ENCODE measurements at places on chromosomes 7 and 10.

- DNase-seq, result no peak
Observed at GRCh38 chr7:22442882-22443369, 57.1 kb downstream of the STEAP1B start.

DNA sequence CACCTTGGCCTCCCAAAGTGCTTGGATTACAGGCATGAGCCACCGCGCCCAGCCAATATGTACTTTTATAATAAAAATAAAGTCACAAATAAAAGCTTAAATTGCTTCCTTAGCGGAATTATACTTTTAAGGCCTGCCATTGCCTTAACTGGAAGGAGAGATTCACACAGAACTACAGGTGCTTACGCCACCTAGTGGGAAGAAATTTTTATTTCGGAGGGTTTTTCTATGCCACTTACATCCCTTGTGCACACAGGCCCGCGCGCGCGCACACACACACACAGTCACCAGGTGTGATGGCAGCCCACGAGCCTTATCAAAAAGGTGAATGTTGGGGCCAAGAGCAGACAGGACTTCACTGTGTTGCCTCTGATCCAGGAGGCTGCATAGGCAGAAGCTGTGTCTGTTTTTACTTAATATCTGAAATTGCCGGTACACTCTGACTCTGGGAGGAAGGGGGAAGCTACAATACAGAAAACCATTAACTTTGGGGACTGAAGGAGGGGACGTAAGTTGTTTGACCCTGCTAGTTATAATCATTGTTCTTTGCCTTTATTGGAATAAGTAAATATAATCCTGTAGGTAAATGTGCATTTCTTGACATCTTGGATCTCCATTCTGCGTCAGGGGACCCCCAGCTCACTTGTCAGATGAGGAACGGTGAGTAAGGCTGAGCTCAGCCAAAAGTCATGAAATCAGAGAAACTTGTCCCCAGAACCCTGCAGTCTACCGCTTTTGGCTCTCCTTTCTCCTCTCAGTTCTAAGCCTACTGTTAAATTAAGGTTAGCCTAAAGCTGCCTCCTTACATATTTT lies 87.1 kb downstream of the SLC16A9 start:
- DNase-seq, result peak; percentile 53

DNA sequence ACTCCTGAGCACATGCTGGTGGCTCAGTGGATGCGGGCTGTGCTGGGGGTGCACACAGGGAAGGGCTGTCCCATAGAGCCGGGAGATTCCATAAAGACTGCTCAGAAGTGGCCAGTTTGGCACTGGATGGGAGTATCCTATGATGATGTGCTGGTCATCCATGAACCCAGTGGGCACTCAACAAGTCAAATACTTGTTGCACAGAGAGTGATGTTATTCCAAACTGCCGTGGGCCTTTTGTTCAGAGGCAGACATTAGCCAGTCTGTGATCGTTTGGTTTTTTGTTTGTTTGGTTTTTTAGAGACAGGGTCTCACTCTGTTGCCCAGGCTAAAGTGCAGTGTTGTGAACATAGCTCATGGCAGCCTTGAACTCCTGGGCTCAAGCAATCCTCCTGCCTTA lies 30.9 kb upstream of the SAMD8 start:
- no peak for DNase-seq

- DNase-seq, result no peak
Observed at GRCh38 chr10:74035303-74035702, 37.4 kb downstream of the VCL start.

- no peak for DNase-seq
Observed at GRCh38 chr7:138478499-138478908, 18.4 kb downstream of the TRIM24 start.

DNA sequence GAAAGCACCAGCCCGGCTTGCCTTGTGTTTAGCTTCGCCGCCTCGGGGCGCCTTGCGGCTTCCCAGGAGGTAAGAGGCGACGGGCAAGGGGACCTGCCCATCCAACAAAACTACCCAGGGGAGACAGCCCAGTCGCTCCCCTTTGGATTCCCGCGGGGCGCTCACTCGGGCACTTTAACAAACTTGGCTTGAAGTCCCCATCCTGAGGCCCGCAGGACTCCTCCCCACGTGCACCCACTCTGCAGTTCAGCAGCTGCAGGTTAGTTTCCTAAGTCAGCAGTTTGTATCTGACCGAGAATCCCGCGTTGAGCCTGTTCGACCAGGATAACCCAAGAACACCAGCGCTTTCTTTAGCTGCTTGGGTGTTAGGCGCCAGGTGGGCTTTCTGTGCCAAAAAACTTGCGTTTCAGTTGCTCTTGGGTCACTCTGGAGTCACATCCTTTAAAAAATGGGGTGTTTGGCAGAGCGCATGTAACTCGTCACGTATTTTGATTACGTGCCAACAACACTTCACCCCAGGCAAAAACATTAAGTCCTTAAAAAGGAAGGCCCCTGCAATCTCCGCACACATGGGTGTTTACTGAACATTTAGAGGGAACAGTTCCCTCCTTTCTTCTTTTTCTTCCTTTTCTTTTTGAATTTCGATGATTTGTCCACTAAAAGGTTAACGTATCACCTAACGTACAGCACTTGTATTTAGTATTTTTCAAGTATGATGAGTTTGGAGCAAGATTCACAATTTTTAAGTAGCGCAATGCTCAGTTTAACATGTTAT lies 876 bp downstream of the DNAH11 start:
- no peak for DNase-seq

DNA sequence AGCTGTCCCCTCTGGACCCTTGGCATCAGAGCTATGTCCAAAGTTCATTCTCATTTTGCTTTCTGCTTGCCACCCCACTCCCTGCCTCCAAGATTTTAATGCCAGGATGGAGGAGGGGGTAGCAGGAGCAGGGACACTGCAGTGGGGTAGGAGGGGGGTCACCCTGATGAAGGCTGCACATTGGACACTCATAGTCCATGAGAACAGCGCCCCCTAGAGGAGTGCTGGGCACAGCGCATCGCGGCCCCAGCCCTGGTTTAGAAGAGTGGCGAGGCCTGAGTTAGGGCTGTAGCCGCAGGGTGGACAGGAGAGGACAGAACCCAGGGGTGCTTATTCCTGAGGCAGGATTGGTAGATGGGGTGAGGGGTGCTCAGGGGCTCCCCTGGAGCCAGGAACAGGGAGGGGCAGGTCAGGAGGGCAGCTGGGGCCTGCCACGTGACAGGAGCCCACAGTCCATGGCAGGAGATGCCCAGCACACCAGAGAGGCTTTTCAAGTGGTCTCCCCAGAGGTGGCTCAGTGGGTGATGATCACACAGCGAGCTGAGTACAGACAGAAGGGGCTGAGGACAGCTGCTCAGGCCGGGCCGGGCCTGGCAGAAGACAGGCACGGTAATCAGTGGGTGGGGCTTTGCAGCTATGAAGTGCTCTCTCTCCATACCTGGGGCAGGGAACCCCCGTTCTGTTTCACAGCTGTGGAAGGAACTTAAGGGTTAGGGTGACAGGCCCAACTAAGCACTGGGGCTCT lies 71.4 kb downstream of the NEURL1 start:
- no peak for DNase-seq

GRCh38 chr10:132297526-132297925 lies 10.2 kb downstream of the STK32C start:
- no peak for DNase-seq

- no peak for DNase-seq
Observed at GRCh38 chr7:151773797-151774196, 103.1 kb downstream of the PRKAG2 start.

GRCh38 chr7:116802144-116802745 lies 60.1 kb upstream of the CAPZA2 start:
- DNase-seq, result no peak

GRCh38 chr7:150806863-150807262 lies 6.3 kb downstream of the TMEM176A start:
- no peak for DNase-seq

- DNase-seq, result no peak
Observed at GRCh38 chr7:751826-752225, 24.7 kb upstream of the PRKAR1B start.

DNA sequence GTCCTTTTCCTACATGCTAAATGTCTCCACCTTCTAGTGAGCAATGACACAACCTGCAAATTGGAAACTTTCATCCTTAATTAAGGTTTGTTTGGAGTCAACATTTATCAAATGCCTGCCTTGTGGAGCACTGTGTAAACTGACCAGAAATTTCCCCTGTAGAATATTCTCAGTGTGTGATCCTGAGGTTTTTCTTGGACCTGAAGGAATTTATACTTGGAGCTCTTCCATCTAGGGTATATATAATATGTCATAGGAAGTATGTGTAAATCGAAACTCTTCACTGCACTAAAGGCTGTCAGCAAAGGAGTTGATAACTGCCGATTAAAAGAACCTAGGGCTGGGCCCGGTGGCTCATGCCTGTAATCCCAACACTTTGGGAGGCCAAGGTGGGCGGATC lies 152.4 kb downstream of the NSUN6 start:
- no peak for DNase-seq

- no peak for DNase-seq
Observed at GRCh38 chr7:11934796-11935195, 102.8 kb upstream of the THSD7A start.

DNA sequence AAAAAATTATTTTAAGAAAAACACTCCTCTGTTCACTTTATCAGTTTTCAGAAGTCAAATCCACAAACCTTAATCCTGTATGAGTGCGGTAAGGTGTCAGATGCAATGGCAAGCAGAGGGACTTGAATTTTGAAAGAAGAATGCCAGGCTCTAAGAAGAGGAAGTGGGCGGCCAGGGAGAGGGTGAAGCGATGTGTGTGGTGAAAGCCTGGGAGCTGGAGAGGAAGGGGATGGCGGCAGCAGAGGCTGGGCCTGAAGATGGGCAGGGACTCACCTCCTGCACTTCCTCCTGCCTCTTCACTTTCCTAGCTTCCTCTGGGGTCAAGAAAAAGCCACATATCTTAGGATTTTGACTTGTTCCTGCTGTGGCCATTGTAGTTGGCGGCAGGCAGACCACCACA lies 609.6 kb downstream of the PARD3 start:
- DNase-seq, result no peak

DNA sequence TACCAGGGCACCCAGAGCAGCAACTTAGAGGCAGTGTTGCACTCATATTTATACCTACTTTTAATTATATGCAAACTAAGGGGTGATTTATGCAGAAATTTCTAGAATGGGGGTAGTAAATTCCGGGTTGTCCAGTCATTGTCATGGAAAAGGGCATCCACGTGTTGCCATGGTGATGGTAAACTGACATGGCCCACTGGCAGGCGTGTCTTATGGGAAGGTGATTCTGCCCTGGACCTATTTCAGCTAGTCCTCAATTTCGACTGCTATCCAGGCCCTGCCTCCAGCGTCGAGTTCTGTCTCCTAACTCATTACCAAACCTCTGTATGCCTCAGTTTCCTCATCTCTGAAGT lies 12.8 kb downstream of the SNX8 start:
- DNase-seq, result no peak

DNA sequence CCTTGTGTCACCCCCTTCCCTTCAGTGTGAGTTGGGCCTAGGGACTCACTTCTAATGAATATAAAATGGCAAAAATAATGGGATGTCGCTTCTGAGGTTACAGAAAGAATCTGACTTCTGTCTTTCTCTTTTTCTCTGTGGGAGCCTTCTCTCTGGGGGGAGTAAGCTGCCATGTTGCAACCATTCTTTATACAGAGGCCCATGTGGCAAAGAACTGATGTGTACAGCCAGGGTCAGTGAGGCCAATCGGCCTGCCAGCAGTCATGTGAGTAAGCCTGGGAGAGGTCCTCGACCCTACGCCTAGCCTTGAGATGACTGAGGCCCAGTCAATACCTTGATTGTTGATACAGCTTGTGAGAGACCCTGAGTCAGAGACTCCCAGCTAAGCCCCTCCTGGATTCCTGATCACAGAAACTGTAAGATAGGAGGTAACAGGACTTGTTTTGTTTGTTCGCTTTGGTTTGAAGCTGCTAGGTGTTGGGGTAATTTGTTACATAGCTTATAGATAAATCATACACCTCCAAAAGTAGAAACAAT lies 1.7 kb downstream of the TCAF1 start:
- no peak for DNase-seq
